ENCODE measurements at places on chromosomes 5 and 9.

DNA sequence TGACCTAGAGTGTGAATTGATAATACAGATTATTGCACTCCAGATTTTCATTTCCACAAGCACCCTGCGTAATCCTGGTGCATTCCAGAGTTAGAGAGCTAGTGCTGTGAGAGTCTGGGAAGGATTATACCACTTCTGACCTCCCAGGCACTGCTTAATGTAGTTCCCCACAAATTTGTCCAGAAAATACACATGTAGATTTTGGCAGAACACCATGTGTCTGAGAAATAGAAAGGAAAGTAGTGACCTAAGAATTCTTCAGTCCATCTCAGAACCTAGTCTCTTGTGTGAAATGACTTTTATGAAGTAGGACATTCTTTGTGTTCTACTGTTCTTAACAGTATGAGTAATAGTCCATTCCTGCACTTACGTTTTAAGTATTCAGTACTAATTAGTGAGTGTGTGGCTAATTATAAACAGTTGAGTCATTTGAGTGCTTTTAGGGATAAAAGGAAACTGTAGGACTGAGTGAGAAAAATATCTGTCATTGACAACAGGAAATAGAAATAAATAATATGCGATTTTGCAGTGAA lies 27.8 kb upstream of the PTPDC1 start:
- peak; percentile 93 for DNase-seq

GRCh38 chr5:40780199-40780598 lies 18.0 kb downstream of the PRKAA1 start:
- DNase-seq: peak; percentile 18

GRCh38 chr5:14488709-14489108 lies 92.9 kb upstream of the OTULINL start:
- no peak for DNase-seq

GRCh38 chr5:172110921-172111851 lies 76.8 kb downstream of the STK10 start:
- peak; percentile 63 for DNase-seq

DNA sequence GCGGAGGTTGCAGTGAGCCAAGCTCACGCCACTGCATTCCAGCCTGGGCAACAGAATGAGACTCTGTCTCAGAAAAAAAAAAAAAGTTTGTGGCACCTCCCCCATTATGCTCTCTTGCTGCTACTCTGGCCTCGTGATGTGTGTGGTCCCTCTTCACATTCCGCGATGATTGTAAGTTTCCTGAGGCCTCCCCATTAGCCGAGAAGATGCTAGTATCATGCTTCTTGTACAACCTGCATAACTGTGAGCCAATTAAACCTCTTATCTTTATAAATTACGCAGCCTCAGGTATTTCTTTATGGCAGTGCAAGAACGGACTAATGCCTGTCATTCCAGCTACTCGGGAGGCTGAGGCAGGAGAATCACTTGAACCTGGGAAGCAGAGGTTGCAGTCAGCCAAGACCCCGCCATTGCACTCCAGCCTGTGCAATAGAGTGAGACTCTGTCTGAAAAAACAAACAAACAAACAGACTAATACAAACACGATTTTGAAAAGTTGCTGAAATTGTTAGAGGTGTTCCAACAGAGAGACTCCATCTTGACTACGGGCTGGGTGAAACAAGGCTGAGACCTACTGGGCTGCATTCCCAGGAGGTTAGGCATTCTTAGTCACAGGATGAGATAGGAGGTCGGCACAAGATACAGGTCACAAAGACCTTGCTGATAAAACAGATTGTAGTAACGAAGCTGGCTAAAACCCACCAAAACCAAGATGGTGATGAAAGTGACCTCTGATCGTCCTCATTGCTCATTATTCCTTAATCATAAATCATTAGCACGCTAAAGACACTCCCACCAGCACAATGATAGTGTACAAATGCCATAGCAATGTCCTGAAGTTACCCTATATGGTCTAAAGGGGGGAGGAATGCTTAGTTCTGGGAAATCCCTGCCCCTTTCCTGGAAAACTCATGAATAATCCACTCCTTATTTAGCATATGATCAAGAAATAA lies 8.3 kb upstream of the AFF4 start:
- peak; percentile 61 for DNase-seq

DNA sequence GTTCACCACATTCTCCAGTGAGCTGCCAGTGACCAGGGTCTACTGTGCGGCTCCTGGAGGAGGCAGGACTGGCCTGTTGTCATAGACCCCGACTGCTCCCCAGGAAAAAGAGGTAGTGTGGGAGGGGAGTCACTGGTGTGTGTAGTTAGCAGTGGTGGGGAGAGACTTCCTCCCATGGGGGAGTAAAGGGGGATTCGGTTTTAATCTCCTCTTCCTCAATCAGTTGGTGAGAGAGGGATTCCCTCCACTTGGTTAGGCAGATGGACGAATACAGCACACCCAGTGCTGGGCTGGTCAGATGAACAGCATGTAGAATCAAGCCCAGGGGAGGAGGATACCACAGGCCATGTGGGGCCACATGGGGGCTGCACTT lies 207.6 kb upstream of the S1PR3 start:
- no peak for DNase-seq

- no peak for DNase-seq
Measured at GRCh38 chr5:432201-432927, 10.6 kb upstream of the EXOC3 start.

GRCh38 chr9:90872835-90873294 lies 71.2 kb downstream of the SYK start:
- peak; percentile 25 for DNase-seq

GRCh38 chr5:6401410-6401809 lies 23.1 kb upstream of the MED10 start:
- no peak for DNase-seq

GRCh38 chr5:3373391-3373790 lies 222.2 kb upstream of the IRX1 start:
- no peak for DNase-seq

DNA sequence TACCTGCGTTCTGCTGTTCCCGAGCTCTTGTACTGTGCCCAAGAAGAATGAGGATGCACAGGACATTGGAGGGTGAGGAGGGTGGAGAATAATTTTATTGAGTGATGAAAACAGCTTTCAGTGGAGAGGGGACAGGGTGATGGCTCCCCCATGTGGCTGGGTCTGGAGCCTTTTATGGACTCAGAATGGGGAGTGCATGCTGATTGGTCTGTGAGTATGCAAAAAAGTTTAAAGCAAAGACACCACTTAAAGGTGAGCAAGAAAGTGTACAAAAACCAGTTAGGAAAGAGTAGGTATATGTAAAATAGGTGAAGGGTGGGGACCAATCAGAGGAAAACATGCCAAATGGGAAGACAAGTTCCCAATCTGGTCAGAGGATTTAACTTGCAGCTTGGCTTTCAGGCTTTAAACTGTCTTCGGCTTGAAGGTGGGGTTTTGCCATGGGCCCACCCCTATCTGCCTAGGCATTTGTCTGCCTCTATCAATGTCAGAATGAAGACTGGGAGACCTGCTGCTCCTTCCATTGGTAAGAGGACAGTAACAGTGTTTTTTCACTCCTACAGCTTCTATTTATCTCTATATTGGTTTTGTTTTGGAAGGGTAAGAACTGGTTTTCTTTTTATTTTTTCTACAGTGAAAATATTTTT lies 118.0 kb upstream of the RAI14 start:
- DNase-seq: peak; percentile 48

GRCh38 chr9:93061791-93062763 lies 3.6 kb downstream of the SUSD3 start:
- no peak for DNase-seq

GRCh38 chr5:172640822-172641358 lies at the start of gene NEURL1B:
Gene NEURL1B, plus strand, starts transcription at chr5:172641263. Its CDS starts 144 bp downstream, at chr5:172641407.
- peak; percentile 34 for DNase-seq

- peak; percentile 65 for DNase-seq
Measured at GRCh38 chr9:127612939-127613582, 984 bp downstream of the STXBP1 start.

- no peak for DNase-seq
Measured at GRCh38 chr9:137974746-137975526, 97.4 kb downstream of the CACNA1B start.

DNA sequence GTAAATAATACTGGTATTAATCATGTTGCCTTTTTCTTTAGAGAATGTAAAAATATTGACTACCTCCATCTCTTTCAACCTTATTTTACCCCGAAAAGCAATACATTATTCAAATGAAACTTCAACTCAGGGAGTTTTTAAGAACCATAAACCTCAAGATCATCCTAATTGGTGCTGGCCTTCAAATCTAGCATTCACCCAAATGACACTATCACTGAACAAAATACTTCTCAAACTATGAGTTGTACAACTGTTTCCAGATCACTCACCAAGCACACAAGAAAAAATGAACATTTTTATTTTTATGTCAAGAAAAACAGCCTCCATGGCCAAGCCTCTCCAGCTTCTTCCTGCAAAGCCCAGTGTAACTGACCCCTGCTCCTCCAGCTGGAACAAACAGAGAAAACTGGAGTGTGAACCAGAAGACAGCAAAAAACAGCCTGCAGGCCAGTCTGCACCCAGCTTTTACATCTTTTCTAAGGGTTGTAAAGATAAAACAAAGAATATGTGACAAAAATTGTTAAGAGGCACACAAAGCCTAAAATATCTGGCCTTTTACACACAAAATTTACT lies 21.2 kb downstream of the AUH start:
- DNase-seq: no peak

GRCh38 chr9:12212860-12213259 lies 480.3 kb upstream of the TYRP1 start:
- DNase-seq: no peak

- DNase-seq: no peak
Measured at GRCh38 chr9:114757984-114758383, 47.9 kb downstream of the TNFSF15 start.

GRCh38 chr5:61098251-61098995 lies 63.8 kb downstream of the SMIM15 start:
- DNase-seq: no peak

- no peak for DNase-seq
Measured at GRCh38 chr5:54146916-54147315, 163.5 kb downstream of the ARL15 start.

DNA sequence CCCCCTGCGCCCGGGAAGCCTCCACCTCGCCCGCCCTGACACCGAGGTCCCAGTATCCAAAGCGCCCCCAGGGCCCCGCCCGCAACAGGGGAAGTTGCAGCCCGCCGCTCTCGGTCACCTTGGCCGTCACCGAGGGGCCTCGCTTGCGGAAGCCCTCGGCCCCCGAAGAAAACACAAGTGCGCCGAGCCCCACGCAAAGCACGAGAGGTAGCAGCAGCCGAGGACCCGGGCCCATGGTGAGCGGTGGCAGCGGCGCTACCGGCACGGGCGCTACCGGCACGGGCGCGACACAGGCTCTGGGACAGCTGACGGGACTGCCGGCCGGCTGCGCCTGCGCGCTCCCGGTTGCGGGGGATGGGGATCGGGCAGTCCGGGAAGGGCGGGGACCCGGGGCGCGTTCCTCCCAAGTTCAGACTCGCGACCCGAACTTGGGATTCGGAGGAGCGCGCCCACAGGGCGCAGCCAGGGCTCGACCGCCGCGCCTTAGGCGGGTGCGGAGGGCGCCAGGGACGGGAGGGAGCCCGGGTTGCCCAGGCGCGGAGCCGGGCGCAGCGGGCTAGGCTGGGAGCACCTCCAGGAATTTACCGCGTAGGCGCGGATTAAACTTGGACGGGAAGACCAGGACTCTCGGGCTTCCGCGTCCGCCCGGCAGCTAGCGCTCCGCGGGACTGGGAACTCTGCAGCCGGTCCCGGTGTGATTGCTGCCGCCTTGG lies at the start of gene PPIC:
Gene PPIC (minus strand): TSS at position 335 of the 713 bp plus-strand sequence. CDS start 100 bp downstream, at position 235.
- DNase-seq: peak; percentile 77

GRCh38 chr5:71719063-71719964 lies at the start of gene CARTPT:
Gene CARTPT, plus strand, starts transcription at chr5:71719275. Its CDS starts 19 bp downstream, at chr5:71719294.
- DNase-seq: peak; percentile 6

DNA sequence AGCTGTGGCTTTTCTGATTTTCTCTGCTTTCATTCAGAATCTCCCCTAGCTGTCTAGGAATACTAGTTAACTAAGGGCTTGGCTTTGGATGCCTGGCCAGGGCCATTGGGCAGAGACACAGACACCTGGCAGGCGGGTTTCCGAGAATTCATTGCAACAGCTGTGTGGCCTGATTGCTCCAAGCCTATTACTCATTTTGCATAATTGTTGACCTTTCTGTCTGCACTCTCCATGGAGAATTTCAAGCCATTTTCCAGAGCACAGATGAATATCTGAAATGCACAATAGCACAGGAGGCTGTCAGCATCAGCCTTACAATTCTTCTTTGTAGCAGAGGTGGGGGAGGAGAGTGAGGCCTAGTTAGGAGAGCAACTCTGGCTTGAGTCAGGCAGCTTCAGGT lies 310.5 kb downstream of the DMAC1 start:
- peak; percentile 4 for DNase-seq

DNA sequence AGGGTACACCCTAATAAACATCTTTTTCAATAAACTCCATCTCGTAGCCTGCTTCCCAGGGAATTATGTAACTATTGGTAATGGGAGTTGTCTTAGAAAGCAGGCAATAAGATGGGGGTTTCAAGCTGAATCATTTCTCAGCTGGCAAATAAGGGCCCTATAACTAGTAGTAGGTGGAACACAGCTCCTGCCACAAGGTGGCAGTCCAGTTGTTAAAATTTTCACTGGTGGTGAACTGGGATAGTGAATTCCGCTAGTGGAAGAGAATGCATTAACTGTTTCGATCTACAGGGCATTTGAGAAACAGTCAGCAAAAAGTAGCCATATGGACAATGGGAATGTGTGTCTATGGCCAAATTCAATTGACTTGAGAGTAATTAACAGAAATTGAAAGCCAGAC lies 27.7 kb downstream of the PCDHB15 start:
- DNase-seq: no peak

DNA sequence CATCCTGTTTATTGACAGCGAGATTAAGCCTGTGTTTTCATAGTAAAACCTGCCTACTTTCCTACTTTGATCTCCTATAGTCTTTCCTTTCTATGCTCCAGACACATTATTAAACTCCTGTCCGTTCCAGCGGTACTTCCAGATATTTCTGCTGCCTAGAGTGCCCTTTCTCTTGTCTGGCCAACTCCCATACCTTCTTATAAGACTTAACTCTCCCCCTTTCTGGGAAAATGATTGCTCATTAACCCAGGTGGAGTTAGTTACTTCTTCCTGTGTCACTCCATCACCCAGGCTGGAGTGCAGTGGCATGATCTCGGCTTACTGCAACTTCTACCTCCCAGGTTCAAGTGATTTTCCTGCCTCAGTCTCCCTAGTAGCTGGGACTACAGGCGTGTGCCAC lies 33.1 kb downstream of the KDM4C start:
- no peak for DNase-seq

DNA sequence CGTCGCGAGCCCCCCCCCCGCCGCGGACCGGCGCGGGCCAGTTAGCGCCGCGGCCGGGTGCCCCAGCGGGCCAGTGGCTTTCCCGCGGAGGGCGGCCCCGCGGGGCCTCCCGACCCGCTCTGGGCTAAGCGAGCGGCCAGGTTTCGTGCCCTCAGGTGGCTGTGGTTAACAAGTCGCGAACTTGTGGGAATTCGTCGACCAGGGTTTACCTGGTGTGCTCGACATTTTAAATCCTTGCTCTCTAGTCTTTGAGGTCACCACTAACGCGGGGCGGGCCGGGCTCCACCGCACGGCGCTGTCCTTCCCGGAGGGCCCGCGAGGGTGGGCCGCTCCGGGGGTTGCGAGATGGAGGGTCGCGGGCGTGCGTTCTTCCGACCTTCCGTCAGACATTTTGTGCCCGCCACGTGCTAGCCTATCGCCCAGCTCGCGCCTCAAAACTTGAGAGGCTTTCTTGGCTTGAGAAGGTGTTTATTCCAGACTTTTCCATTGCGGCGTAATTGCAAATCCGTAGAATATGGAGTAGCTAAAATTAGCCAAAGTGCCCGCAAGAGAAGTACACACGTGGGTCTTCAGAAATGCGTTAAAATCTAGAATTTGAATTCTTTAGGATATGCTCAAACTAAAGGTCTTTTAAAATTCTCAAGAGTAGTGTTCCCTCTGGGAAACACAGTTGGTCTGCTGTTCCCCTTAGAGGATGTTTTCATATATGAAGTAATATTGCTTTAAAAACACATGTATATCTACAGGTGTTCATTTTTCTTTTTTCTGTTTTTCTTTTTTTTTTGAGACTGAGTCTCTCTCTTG lies 2.1 kb downstream of the ANP32B start:
- DNase-seq: peak; percentile 32

All from fibroblast of mammary gland (primary cell).